Kidney capillary endothelial cell (primary cell): ENCODE measurements at places on chromosomes 13 and 19.

GRCh38 chr19:6047256-6047655 lies 63.0 kb downstream of the RFX2 start:
- DNase-seq: no peak

GRCh38 chr19:50795664-50796073 lies 5.5 kb downstream of the ACP4 start:
- no peak for DNase-seq

- DNase-seq: no peak
Measured at GRCh38 chr13:73254827-73255226, 196.0 kb downstream of the KLF5 start.

GRCh38 chr13:25218019-25218418 lies 45.9 kb upstream of the AMER2 start:
- DNase-seq: no peak

DNA sequence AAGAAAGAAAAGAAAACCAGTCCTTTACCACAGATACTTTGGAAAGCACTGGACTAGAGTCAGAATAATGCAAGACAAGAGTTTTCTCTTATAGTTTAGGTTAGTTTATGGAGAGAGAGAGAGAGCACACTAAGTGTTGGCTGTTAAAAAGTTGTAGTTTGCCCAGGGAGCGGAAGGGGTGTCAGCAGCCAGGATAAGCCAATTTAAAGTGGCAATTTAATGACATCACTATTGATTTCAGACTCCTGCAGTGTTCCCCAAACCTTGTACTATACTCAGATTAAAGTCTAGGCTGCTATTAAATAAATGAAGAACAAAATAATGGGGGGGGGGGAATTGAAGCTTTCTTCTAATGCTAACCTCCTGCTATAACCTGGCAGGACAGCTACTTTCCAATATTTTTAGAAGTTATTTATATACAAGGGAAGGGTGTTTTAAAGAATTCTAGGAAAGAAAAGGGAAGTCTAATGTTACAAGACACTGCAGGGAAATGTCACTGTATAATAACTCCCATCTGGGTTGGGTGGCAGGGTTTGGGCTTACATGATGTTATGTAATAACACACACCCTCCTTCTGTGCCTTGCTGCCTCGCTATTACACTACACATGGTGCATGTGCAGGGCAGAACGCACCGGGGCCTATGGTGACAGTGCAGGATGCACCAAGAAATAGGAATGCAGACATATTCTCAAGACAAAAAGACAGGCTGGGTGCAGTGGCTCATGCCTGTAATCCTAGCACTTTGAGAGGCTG lies 19.9 kb downstream of the TPT1 start:
- DNase-seq: no peak

GRCh38 chr19:45115809-45116615 lies 23.0 kb downstream of the PPP1R37 start:
- no peak for DNase-seq

DNA sequence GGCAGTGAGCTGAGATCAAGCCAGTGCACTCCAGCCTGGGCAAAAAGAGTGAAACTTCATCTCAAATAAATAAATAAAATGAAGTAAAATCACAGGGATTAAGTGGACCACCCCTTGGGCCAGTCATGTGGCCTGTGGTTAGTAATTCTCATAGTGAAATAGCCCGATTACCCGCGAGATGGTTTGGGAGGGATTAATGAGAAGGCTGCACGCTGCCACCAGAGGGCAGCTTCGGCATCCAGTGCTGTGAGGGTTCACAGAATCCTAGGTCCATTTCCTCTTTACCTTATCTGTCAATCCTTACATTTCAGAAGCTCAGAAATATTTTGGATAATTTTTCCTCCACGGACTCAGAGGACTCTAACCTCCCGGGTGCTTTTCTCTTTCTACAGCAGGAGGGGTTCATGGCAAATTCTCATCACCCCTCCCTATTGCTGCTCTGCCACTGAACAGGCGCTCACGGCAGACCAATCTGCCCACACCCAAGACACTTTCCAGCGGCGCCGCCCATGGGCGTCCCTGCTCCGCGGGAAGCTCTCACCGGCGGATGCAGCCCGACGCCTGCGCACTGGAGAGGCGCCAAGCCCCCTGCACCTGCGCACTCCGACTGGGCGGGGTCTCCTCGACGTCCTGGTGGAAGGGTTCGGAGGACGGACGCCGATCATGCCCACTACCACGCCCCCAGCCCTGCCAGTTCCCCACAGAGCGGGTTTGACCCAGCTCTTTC lies 11.0 kb downstream of the ZNF835 start:
- no peak for DNase-seq
